Osteocyte (in vitro differentiated cells): ENCODE measurements at places on chromosomes 5 and 9. TPM values are rescaled to one million over a fixed set of nuclear protein-coding genes. Genes with fewer than 3 reads are reported as not detected.

DNA sequence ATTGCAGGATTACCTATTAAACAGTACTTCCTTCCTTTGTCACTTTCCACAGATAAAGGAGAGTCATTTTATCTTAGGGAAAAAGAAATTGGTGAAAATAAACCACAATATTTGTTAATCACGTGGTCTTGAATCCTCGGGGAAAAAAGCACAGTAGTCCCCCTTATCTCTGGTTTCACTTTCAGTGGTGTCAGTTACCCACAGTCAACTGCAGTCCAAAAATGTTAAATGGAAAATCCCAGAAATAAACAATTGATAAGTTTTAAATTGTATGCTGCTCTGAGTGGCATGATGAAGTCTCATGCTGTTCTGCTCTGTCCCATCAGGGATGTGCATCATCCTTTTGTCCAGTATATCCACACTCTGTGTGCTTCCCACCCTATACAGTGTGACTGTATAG lies 405.2 kb upstream of the MPDZ start:
- no peak for DNase-seq

GRCh38 chr5:8184455-8185063 lies 315.6 kb downstream of the MTRR start:
- no peak for DNase-seq

The OR2K2 gene
- not detected in 2 replicates for total RNA-seq

The GPX8 gene
- 139 and 154 TPM in 2 replicates for total RNA-seq

GRCh38 chr5:1161833-1162229 lies 39.6 kb upstream of the SLC6A19 start:
- DNase-seq: no peak

GRCh38 chr9:33794560-33794959 lies 801 bp upstream of the PRSS3 start:
- no peak for DNase-seq
